T-helper 2 cell (primary cell): ENCODE measurements at places on chromosomes 2 and 18.
A peak's percentile ranks its signal among the peaks of the same experiment; 100 is the strongest.

DNA sequence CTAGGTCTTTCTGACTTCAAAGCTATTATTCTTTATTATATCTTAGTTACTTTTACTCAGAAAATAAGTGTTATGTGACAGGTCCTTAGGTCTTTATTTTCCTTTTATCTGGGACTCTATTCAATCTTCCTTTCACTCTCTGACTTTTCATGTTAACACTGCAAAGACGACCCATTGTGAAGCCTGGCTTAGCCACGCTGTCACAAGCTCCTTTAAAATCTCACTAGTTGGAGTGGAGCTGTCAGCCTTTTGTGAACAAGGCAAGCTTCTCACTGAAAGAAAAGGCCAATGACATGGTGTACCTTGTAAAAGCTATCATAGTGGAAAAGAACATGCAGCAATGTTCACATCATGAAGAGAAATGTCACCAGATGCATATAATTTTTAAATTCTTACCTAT is 1130.7 kb upstream of the FAM98A start:
- no peak for DNase-seq

- no peak for DNase-seq
Observed at GRCh38 chr2:64808754-64809153, 155.0 kb upstream of the SERTAD2 start.

DNA sequence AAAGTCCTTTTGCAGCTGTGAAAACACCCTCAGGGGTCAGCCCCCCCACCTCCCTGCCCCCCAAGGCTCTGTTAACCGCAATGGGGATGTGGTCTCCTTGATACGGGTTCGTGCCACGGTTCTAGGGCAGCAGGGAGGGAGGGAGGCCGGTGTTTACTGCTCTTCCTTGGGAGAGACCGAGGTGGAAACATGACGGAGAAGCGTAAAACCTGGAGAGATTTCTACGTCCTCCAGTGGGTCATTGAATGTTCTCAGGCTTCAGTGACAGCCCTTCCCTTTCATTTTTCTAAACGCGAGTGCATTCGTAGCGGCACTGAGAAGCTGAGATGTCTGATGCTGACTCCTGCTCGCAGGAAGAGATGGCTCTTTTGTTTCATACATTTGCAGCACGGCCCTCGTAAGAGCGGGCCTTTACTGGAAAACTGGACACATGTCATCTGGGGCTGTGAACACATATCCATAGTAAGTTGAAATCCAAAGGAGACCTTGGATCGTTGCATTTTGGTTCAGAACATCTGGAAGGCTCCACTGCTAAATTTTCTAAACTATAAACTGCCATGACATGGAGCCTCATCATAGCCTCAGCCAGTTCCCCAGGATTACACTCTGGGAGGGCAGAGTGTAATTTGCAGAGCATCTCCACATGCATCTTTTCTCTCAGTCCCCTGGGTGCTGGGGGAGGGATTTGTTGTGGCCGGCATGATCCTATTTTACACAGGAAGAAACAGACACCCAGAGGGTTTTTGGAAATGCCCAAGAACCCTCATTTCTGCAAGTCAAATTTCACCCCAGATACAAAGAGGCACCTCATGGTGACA is 40.6 kb upstream of the HDAC4 start:
- peak; percentile 14 for DNase-seq

- no peak for DNase-seq
Observed at GRCh38 chr18:61149786-61150185, 183.4 kb upstream of the CDH20 start.
